NCI-H1105 (cell line): ENCODE measurements at places on chromosomes 2 and 18.

GRCh38 chr18:58525517-58525916 is 103.4 kb downstream of the ALPK2 start:
- DNase-seq: no peak

GRCh38 chr2:109229094-109229675 is 100.2 kb downstream of the SH3RF3 start:
- DNase-seq: no peak

DNA sequence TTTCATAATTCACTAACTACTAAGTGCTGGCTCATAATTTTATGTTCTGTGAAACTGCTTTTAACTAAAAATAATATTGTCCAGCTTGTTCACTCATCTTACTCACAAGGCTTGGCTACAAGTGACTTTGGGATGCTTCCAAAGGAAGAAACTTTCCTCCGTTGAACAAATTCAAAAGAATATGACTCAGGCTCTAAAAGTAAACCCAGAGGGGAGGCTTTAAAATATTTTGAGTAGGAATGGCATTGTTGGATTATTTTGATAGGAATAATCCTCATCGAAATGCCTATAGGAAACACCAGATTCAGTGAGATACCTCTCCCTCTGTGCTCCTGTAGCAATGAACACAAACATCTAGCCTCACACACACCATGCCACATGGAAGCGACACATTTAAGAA is 25.2 kb upstream of the TLK1 start:
- no peak for DNase-seq

- DNase-seq: no peak
These were observed 2.3 kb upstream of the PTPN18 start for GRCh38 chr2:130353291-130354138.

DNA sequence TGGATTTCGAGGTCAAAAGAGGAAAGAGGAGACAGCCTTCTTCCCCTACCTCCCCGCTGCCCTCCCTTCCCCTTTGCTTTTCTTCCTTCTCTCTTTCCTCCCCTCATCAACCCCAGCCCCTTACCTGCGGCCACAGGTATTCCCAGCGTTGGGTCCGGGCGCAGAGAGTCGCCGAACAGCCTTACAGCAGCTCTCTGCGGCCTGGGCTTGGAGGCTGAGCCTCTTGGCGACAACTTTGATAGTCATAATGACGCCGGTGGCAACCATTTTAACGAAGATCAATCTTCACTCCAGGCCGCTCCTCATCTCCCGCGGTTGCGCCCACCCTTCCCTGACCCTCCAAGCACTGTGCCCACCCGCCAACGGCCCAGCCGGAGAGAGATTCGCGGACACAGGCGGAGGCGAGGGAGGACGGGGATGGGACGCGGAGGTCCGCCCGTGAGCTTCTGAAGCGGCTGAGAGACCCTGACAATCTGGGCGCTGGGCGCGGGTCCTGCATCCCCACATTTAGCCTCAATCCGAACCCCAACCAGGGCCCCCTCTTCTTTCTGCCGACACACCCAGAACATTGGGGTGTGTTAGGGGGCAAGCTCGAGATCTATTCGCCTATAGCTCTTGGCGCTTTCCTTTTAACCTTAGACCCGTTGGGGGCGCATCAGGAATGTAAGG is 1.5 kb upstream of the EVX2 start:
- DNase-seq: no peak

DNA sequence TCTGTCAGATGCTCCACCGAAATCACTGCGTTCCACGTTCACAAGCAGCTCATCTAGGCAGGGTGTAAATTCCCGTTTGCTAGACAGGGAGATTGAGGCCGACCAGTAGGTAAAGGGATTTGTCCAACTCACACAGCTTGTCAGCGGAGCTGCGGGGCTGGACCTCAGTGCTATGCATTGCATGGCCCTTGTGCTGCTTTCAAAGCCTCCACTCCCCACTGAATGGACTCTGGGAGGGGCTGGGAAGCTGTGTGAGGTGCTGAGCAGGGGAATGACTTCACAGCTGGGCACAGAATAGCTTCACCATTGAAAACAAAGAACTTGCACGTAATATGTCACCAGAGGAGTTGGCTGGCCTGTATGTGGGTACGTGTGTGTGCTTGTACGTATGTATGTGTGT is 21.4 kb downstream of the CELF4 start:
- DNase-seq: no peak

- DNase-seq: no peak
These were observed 29.6 kb downstream of the TCF7L1 start for GRCh38 chr2:85162746-85163301.
